ENCODE measurements at places on chromosomes 1 and 21.
A peak's percentile ranks its signal among the peaks of the same experiment; 100 is the strongest.

GRCh38 chr1:63134501-63135173, 187.7 kb upstream of the FOXD3 start:
- DNase-seq = no peak

GRCh38 chr1:98277118-98277517, 356.3 kb upstream of the DPYD start:
- DNase-seq = no peak

DNA sequence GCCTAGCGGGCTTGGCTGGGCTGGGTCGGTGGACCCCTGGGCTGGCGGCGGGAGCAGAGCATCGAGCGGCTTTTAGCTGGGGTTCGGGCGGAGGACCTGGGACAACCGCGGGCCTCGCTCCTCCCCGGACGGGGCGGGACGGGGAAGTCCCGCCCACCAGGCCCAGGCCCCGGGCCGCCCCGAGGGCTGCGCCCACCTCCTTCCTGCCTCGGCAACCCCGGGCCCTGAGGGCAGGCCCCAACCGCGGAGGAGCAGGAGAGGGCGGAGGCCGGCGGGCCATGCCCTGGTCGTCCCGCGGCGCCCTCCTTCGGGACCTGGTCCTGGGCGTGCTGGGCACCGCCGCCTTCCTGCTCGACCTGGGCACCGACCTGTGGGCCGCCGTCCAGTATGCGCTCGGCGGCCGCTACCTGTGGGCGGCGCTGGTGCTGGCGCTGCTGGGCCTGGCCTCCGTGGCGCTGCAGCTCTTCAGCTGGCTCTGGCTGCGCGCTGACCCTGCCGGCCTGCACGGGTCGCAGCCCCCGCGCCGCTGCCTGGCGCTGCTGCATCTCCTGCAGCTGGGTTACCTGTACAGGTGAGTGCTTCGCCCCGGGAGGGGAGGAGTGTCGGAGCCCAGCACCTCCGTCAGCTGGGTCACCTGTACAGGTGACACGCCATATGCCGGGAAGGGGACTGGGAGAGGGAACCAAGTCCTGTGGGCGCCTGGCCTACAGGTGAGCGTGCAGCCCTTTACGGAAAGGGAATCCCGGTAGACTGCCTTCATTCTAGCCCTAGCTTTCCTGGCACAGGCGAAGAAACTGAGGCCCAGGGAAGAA, at the start of gene XKR8:
Gene XKR8 (plus strand): TSS at position 182 of the 812 bp plus-strand sequence. CDS start 97 bp downstream, at position 279.
- DNase-seq = peak; percentile 89

DNA sequence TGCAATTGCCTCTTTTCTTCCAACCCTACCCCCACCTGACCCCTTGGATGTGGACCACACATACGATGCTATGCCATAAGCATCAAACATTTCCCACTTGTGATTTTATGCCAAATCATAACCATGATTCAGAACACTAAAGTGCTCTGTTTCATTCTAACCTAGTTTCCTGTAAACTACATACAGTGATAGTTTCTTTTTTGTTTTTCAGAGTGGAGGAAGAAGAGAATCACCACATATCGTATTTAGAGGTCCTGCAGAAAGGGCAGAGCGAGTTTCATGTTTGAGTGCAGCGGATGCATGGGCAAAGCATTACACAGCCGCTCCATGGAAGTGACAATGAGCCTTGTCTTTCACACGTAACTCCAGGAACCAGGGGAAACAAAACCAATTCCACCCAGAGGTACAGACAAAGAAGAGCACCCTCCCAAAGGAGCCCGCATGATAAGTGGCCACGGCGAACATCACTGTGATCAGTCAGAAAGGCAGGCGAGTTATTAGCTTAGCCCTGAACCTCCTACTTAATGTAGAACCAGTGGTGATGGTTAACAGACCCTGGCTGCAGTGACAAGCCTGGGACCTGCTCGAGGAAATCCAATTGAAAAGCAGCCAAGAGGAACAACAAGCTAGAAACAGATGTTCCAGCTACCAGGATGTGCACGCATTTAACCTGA, 64.0 kb upstream of the ZNF281 start:
- no peak for DNase-seq

GRCh38 chr1:203369666-203370065, 18.7 kb upstream of the FMOD start:
- no peak for DNase-seq

- no peak for DNase-seq
These were observed 112.7 kb upstream of the WNT4 start for GRCh38 chr1:22255341-22256212.

DNA sequence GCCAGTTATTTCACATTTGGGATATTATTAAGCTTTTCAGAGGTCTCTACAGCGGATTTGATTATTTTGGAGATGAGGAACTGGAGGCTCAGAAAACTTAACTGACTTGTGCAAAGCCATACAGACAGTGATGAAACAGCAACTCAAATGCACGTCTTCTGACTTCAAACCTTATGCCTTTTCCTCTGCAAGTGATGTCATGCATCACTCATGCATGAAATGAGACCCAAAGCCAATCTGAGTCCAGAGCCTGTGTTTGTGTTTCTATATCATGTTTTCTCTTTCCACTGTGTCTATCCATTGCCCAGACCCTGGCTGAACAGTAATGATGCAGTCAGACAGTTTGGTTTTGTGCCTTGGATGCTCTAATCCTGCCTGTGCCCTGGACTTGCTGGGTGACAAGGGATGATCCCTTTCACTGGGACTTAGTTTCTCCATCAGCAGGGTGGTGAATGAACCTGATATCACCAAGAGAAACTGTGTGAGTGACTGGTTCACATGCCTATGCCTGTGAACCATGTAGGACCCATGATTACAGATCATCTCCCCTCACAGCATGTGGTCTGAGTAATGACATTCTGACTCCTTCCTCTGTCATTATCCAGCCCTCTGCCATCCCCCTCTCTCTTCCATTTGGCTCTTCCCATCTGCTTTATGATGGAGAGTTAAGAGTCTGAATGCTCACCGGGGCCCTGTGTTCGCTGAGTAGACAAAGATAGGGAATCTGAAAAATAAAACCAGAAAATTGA, 33.4 kb downstream of the SLAMF6 start:
- no peak for DNase-seq

GRCh38 chr1:175887981-175888428, 144.6 kb upstream of the TNR start:
- peak; percentile 66 for DNase-seq

GRCh38 chr1:171743081-171743870, 1.4 kb upstream of the VAMP4 start:
- no peak for DNase-seq

DNA sequence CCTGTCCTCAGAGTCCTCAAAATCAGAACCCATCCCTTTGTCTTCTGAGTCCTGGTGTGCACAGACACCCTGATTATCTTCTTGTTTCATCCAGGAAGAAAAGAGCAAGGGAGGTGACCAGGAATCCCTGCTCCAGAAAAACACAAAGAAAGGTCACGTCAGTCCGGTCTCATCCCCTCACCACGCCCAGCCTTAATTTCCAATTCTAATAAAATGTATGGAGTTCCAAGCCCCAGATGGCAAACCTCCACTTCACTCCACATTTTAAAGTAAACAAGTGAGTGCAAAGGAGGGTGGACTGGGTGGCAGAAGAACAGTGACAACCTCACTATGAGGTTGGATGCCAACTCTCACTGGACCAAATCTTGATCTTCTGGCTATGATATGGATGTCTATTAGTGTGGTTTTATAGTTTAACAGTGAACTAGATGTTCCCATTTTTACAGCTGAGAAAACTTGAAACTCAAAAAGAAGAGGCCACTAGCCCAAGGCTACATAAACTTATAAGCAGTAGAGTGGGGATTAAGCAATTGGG, 22.0 kb downstream of the ZNF697 start:
- DNase-seq = no peak

GRCh38 chr1:234083460-234083859, 179.0 kb downstream of the SLC35F3 start:
- no peak for DNase-seq

GRCh38 chr1:227785094-227785804, 30.2 kb upstream of the PRSS38 start:
- DNase-seq = no peak

DNA sequence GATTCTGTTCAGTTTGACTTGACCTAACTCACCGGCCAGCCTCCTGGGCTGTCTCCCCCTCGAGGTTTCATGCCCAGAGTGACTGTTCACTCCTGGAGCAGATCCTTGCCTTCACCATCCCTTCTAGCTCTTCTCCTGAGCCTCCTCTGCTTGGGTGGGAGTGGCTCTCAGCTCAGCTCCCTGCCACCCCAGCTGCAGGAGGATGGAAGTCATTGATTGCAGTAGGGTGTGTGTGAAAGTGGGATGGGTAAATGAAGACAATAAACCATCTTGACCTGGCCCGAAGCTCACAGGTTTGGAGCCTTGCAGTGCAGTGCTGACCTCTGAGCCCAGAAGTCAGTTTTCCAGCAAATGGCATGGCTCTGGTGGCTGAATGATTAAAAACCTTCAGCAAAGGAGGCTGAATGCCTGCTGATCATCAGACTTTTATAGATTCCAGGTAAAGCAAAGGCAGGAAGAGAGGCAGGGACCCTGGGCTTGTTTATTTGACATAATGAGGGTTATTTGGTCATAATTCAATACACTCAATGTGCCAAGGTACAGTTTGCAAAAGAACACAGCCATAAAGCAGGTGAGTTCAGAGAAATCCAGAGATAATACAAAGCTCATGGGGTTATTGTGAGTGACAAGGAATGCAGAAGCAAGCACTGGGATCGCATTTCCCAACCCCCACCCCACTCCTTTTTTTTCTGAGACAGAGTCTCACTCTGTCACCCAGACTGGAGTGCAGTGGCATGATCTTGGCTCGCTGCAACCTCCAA, 17.5 kb upstream of the TFF3 start:
- DNase-seq = no peak

DNA sequence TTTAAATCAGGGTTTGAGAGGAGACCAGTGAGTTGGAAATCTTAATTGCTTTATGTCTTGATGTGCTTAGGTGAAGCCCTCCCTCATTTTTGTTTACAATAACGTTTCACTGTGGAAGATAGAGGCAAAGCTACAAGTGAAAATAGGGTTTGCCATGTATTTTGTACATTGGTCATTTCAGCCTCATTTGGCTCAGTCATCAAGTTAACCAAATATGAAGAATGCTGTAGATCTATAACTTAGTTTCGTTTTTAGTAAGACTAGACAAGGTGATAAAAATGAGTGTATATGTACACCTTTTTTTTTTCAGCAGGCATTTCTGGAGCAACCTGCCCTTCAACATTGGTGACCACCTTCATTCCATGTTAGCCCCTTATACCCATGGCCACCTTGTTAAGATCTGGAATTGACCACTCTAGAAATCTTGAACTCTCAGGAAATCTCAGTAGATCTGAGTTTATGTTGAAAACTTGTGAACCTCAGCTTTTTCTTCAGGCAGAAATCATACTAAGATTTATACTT, 2.9 kb downstream of the NFYC start:
- no peak for DNase-seq

- DNase-seq = no peak
These were observed 49.1 kb downstream of the ATP2B4 start for GRCh38 chr1:203675596-203676347.

- DNase-seq = no peak
These were observed 228.2 kb downstream of the PCP4 start for GRCh38 chr21:40095477-40095876.

DNA sequence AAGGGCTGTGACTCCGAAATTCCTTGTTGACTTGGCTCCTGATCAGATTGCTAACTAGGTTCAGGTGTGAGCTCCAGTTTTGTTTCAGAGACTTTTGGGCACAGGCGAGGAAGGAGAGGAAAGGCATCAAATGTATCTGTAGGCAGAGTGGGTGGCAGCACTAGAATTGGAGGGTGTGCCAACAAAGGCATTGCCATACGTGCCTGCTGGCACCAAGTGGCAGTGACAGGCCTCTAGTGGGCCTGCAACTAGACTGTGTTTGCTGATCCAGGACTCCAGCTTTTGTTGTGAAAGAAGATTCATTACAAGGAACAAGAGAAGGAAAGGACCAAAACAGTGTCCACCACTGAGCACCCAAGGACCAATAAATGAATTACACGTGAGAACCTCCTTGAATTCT, 79.5 kb downstream of the TM2D1 start:
- no peak for DNase-seq

- no peak for DNase-seq
These were observed 27.6 kb downstream of the TP73 start for GRCh38 chr1:3679799-3680453.

GRCh38 chr1:212794561-212795014, 2.9 kb downstream of the TATDN3 start:
- no peak for DNase-seq

GRCh38 chr1:52365746-52366516, at the start of gene CC2D1B:
CC2D1B (minus strand) TSS chr1:52366205; CDS start chr1:52364620, 1,585 bp downstream.
- DNase-seq = peak; percentile 98

DNA sequence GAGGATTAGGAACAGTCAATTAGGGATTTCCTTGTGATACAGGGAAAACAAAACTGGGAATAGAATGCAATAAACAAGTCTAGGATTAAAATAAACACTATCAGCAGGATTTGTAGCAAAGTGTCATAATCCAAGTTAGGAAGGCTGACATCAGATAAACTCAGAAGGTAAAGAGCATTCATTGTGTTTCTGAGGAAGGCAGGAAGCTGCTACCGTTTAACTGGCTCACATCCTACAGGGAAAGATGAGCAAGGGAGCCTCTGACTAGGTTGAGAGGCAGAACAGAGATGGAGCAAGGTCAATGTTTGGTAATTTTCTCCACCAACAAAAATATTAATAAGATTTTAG, 124.7 kb downstream of the POU2F1 start:
- no peak for DNase-seq

DNA sequence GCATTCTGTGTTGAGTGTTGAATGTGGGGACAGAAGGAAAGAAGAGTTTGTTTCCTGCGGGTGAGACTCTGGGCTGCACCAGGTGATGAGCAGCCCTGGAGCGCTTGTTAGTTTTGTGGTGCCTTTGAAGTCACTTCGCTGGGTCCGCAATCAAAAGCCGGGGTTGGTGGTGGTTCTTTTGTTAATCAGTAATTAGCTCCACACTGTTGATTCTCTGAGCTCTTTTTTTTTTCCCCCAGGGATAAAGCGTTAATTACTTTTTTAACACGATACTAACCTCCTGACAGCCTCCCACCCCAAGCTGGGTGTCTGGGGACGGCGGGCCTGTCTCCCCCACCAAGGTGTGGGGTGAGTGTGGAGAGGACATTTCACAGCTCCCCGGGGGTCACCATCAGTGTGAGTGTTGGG, 56.6 kb downstream of the AGPAT3 start:
- no peak for DNase-seq

DNA sequence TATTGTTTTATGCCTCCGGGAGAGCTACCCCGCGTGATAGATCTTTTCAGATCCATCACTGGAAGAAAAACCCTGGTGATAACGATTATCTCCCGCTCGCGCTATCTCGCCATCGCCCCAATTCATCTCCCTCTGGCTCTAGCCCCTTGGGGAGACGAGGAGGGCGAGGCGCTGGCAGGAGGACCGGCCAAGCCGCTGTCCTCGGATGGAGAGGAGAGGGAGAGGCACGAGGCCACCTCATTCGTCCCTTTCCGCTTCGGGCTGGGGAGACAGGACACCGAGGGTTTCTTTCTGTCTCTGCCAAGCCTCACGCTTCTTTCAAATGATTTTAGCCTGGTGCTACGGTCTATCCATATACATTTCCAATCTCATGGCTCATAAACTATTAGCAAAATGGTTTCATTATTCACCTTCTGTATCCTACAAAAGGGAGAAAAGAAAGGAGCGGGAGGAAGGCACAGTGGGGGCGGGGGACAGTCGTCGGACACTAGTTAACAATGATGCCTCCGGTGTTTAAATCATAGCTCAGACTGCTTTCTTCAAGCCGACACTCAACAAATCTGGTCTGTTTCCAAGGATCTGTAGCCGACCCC, 415.0 kb upstream of the ESRRG start:
- no peak for DNase-seq

GRCh38 chr21:45975020-45975666, 6.4 kb upstream of the COL6A1 start:
- no peak for DNase-seq
